ENCODE measurements at places on chromosomes 7 and 10. TPM values are rescaled to one million over a fixed set of nuclear protein-coding genes. Genes with fewer than 3 reads are reported as not detected.

UNCX gene
- not detected for total RNA-seq

HOXA4 gene
- total RNA-seq, result not detected

CTBP2 gene
- total RNA-seq, result 66.0 TPM

TES gene
- 109 TPM for total RNA-seq
